ENCODE measurements at places on chromosomes 13 and 19.
A peak's percentile ranks its signal among the peaks of the same experiment; 100 is the strongest.

- no peak for DNase-seq
Measured at GRCh38 chr13:79034341-79034740, 371.7 kb downstream of the RBM26 start.

DNA sequence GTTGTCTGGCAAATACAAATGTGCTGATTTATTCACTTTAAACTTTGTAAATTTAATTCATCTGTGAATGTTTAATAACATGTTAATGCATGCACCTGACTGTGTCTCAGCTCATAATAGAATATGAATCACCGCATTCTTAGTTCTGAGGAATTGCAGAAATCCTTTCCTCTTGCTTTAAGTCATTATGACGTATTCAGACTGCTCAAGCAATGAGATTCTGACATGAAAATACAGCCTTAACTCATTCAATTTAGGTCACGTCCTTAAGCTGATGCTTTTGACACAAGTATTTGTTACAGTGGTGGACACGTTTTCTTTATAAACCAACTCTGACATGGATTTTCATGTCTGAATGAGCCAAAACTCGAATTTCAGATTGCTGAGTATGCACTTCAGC, 541.0 kb upstream of the KLF12 start:
- DNase-seq: no peak

DNA sequence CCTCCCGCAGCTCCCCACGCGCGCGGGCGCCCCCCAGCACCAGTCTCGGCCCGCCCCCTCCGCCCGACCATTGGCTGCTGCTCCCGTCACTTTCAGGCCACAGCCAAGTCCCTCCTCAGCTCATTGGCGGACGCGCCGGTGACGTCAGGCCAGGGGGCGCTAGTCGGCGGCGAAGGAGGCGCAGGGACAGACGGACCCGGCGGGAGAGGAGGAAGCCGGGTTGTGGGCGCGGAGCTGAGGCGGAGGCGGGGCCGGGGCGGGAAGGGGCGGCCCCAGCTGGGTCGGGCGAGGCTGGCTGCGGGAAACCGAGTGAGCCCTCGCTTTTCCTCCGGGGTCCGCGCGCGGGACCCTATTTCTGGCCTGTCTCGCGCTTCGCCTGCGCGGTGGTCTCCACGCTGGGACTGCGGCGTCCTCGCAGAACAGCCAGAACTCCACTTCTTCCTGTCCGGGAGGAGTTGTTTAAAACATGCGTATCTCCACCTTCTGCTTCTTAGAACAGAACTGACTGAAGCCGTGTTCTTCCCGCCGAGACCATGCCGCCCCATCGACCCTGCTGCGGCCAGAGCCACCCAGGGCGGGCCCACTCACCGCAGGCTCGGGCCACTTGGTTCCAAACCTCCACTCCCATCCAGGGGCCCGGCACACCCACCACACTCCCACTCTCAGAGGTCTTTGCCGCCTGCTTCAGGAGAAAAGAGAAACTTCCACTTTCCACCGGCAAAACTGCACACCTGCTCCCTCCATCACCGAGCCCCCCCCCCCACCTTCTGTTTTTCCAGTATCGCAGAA, 471 bp upstream of the TMTC4 start:
- peak; percentile 89 for DNase-seq

- DNase-seq: no peak
Measured at GRCh38 chr13:21674490-21675009, 3.7 kb downstream of the FGF9 start.
